Suppressor macrophage treated with lipopolysaccharide for 1 hour (primary cell): ENCODE measurements at places on chromosomes 16 and 17.

- no peak for DNase-seq
Measured at GRCh38 chr17:34259146-34259545, 4.1 kb downstream of the CCL2 start.

- DNase-seq = peak; percentile 16
Measured at GRCh38 chr16:67525176-67525860, 3.3 kb upstream of the RIPOR1 start.

DNA sequence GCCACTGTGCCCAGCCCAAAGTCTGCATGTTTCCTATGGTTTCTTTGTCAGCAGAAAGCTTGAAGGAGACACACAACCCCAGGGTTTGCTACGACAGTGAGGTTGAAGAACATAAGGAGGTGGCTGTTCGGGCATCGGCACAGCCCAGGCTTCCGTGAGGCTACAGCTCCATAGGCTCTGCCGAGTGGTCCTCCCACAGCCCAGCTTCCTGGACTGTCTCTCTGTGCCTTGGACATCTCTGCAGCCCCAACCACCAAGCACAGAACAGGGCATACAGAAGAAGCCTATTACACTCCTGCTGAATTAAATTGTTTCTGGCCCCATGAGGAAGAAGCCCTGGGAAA lies 3.2 kb upstream of the HAP1 start:
- DNase-seq = no peak

GRCh38 chr16:777826-778225 lies 10.4 kb downstream of the RPUSD1 start:
- DNase-seq = no peak

GRCh38 chr16:70740914-70741782 lies 55.3 kb upstream of the MTSS2 start:
- DNase-seq = peak; percentile 43

- peak; percentile 79 for DNase-seq
Measured at GRCh38 chr16:31476303-31477219, 4.6 kb downstream of the TGFB1I1 start.

DNA sequence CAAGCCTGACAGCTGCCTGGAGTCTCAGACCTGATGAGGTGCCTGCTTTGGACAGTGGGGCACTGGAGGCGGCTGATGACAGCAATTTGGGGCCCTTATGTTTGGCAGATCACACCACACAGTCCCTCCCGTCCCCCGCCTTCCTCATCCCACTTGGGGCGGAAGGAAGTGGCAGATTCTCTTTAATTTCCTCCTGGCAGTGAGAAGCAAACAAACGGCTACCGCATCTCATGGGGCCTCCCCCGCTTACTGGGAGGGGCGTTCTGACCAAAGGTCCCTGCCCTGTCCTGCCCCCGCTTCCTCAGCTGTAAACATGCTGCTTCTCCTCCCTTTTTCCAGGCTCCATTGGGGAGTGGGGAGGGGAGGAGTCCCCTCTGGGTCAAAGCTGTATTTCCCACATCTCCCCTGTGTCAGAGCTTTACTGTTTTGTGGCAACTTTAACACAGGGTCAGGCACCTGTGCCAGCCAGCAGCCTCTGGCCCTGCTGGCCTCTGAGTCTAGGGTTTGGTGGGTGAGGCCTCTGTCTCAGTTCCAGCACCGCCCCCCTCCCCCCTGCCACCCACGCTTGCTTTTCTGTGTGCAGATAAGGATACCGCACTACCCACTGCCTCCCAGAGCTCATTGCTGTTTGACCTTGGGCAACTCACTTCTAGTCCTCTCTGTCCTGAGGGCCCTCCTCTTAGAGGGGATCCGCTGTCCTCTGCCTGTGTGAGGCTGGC lies 5.4 kb upstream of the NFATC3 start:
- DNase-seq = peak; percentile 89

GRCh38 chr17:60832151-60832585 lies 154.5 kb downstream of the BCAS3 start:
- peak; percentile 33 for DNase-seq

DNA sequence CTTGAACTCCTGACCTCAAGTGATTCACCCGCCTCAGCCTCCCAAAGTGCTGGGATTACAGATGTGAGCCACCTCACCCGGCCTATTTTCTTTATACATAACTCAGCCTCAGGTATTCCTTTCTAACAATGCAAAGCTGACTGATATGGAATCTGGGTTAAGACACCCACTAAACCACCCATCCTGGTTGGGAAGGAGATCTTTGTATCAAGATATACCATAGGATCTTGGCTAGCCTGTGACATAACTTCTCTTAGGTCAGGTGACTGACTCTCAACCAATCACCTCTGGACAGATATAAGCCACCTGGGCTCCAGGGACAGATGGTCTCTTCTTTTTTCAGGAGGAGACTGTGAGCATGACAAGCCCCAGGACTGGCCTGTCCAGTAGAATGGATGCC lies 51.2 kb upstream of the NKD1 start:
- no peak for DNase-seq

DNA sequence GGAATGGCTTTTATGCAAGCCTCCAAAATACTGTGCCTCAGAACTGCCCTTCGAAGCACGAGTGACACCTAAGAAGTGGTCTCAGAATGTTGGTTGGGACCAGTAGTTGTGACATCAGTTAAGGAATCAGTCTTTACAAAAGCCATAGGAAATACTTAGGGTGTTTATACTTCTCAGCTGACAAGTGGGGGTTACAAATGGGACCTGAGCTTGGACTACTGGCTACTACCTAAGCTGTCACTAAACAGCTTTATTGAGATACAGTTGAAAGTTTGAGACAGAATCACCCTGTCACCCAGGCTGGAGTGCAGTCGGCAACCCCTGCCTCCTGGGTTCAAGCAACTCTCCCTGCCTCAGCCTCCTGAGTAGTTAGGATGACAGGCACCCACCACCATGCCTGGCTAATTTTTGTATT lies 5.0 kb downstream of the RPL19 start:
- DNase-seq = no peak

GRCh38 chr17:8327303-8327649 lies 12.4 kb upstream of the ODF4 start:
- DNase-seq = peak; percentile 13
